ENCODE measurements at places on chromosomes 13 and 19.

DNA sequence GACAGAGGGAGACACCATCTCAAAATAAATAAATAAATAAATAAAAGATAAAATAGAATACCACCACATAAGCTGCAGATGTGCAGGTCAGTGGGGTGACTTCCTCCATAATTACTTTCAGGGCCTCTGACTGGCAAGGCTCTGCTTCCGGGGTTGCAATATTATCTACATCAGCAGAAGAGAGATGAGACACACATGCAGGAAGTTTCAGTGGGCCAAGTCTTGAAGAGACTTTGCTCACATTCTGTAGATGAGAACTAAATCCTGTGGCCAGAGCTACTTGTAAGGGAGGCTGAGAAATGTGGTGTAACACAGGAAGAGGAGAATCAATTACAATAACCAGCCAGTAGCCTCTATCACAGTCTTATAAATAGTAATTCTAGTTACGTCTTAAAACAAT is 89.9 kb upstream of the MAB21L1 start:
- H3K36me3 ChIP-seq = no peaks in the 10 kb centered on the region
- no peak overlapping the region for H3K27ac ChIP-seq
- H3K27me3 ChIP-seq = no peaks in the 10 kb centered on the region
- no peaks in the 10 kb centered on the region for H3K4me1 ChIP-seq

- H3K36me3 ChIP-seq = no peaks in the 10 kb centered on the region
- no peaks in the 10 kb centered on the region for H3K4me1 ChIP-seq
- DNase-seq = no peak
- no peak overlapping the region for H3K4me3 ChIP-seq
- H3K27ac ChIP-seq = no peak overlapping the region
These were observed 111.3 kb upstream of the MRI1 start for GRCh38 chr19:13652810-13653590.

- DNase-seq = no peak
- H3K27ac ChIP-seq = no peak overlapping the region
- H3K4me3 ChIP-seq = no peak overlapping the region
- H3K27me3 ChIP-seq = no peaks in the 10 kb centered on the region
- H3K4me1 ChIP-seq = no peaks in the 10 kb centered on the region
- H3K36me3 ChIP-seq = peaks cover 21% of the 10 kb centered on the region
These were observed 54.9 kb upstream of the RANBP3 start for GRCh38 chr19:6032827-6033226.

- peak; percentile 84 for DNase-seq
- H3K4me3 ChIP-seq = peak overlapping the region; percentile 88
These were observed 36.4 kb upstream of the NANOS3 start for GRCh38 chr19:13840305-13841085.

GRCh38 chr19:5131031-5131505 is 162.2 kb downstream of the KDM4B start:
- H3K36me3 ChIP-seq = no peaks in the 10 kb centered on the region
- H3K4me3 ChIP-seq = no peak overlapping the region
- no peaks in the 10 kb centered on the region for H3K27me3 ChIP-seq
- no peaks in the 10 kb centered on the region for H3K4me1 ChIP-seq
- no peak overlapping the region for H3K27ac ChIP-seq
- DNase-seq = no peak

GRCh38 chr19:3161453-3161852 is 17.1 kb upstream of the S1PR4 start:
- no peaks in the 10 kb centered on the region for H3K27me3 ChIP-seq
- DNase-seq = no peak
- H3K4me3 ChIP-seq = no peak overlapping the region
- peak overlapping the region; percentile 52 for H3K27ac ChIP-seq
- H3K36me3 ChIP-seq = peaks cover 87% of the 10 kb centered on the region

- no peak overlapping the region for H3K4me3 ChIP-seq
- DNase-seq = no peak
These were observed 907.4 kb downstream of the UQCRFS1 start for GRCh38 chr19:28305513-28305912.

DNA sequence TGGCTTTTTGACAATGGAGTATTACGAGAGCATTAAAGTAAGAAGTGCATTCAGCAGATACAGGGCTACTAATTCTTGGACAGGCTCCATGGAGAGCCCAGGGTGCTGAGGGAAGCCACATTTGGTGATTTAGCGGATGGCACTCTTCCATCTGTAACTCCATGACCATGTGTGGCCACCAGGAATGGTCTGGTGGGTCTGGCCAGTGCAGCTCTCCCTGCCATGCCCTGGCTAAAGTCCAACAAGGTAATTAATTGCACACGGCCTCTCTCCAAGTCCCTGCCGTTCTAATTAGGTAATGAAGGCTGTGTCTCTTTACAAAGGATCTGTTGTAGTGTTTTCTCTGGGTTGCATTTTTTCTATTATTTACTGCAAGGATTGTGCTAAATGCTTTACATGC is 4.3 kb upstream of the ZFR2 start:
- H3K27ac ChIP-seq = no peak overlapping the region
- H3K36me3 ChIP-seq = no peaks in the 10 kb centered on the region
- DNase-seq = no peak
- peaks cover 12% of the 10 kb centered on the region for H3K27me3 ChIP-seq
- no peaks in the 10 kb centered on the region for H3K4me1 ChIP-seq
- no peak overlapping the region for H3K4me3 ChIP-seq

GRCh38 chr19:23665651-23666410 is 21.2 kb downstream of the ZNF675 start:
- H3K27ac ChIP-seq = no peak overlapping the region
- no peak for DNase-seq
- H3K27me3 ChIP-seq = no peaks in the 10 kb centered on the region
- H3K36me3 ChIP-seq = peaks cover 68% of the 10 kb centered on the region
- H3K4me3 ChIP-seq = no peak overlapping the region

GRCh38 chr19:38707512-38708114 is 36.7 kb downstream of the CAPN12 start:
- no peaks in the 10 kb centered on the region for H3K27me3 ChIP-seq
- no peak for DNase-seq
- H3K36me3 ChIP-seq = peaks cover 100% of the 10 kb centered on the region
- H3K4me1 ChIP-seq = no peaks in the 10 kb centered on the region
- H3K27ac ChIP-seq = peak overlapping the region; percentile 43

- H3K36me3 ChIP-seq = no peaks in the 10 kb centered on the region
- no peak for DNase-seq
- H3K27me3 ChIP-seq = peaks cover 9% of the 10 kb centered on the region
- no peaks in the 10 kb centered on the region for H3K4me1 ChIP-seq
- H3K4me3 ChIP-seq = no peak overlapping the region
These were observed 38.8 kb upstream of the TUBGCP3 start for GRCh38 chr13:112626761-112627160.

DNA sequence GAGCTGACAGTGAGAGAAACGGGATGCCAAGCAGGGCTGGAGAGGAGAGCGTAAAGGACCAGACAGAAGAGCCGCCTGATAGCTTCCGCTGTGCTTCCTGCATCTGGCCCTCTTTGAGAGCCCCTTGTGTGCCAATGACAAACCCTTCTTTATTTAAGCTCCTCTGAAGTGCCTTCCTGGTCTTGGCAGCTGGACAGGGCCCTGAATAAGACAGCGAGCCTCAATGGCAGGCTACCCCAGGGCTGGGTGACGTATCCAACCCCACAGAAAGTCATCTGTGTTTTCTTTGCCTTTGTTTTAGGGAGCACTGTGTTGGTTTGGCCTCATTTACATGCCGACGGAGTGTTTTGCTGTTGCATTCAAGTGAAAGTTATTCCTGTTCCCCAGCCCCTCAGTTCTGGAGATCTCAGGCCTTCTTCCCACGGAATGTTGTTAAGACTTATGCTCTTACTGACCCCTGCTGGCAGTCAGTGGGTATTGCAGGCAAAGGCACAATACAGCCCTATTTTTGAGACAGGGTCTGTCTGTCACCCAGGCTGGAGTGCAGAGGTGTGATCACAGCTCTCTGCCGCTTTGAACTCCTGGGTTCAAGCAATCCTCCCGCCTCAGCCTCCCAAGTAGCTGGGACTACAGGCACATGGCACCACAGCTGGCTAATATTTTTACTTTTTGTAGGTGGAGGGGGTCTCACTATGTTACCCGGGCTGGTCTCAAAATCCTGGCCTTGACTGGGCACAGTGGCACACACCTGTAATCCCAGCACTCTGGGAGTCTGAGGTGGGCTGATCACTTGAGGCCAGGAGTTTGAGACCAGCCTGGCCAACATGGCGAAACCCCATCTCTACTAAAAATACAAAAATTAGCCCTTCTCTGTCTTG is 16.8 kb downstream of the CCL25 start:
- no peaks in the 10 kb centered on the region for H3K27me3 ChIP-seq
- H3K36me3 ChIP-seq = no peaks in the 10 kb centered on the region
- no peak overlapping the region for H3K4me3 ChIP-seq
- DNase-seq = no peak
- no peak overlapping the region for H3K27ac ChIP-seq

DNA sequence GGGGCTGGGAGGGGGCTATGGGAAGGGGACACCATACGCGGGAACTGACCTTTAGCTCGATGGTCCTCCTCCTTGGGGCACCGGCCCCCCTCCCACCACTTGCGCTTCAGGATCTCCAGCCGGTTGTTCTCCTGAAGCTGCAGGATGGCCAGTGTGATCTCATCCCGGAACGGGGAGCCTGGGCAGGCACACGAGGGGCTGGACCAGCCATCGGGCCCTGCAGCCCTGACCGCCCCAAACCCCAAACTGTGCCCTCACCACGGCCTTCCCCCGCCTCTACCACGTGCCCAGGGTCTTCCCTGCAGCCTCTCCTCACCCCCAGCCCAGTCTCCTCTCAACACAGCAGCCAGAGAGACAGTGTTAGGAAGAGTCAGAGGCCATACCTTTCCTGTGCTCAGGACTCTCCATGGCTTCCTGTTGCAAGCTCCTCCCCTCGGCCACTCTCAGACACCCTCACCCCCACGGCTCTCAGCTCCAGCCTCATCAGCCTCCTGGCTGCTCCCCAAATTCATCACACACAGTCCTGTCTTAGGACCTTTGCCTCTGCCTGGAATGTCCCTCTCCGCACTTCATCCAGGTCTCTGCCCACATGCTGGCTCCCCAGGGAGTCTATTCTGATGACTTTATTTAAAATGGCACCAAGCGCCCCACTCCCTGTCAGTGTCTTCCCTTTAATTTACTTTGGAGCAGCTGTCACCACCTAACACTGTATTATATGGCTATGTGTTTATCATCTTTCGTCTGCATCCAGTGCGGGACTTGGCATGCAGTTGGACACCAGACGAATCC is 9.7 kb upstream of the ATP1A3 start:
- H3K27me3 ChIP-seq = peaks cover 30% of the 10 kb centered on the region
- no peaks in the 10 kb centered on the region for H3K36me3 ChIP-seq
- H3K4me1 ChIP-seq = no peaks in the 10 kb centered on the region
- H3K27ac ChIP-seq = no peak overlapping the region
- no peak for DNase-seq

GRCh38 chr13:94607056-94607455 is 5.4 kb downstream of the GPR180 start:
- no peak overlapping the region for H3K27ac ChIP-seq
- peaks cover 74% of the 10 kb centered on the region for H3K36me3 ChIP-seq
- no peak for DNase-seq
- peaks cover 8% of the 10 kb centered on the region for H3K4me1 ChIP-seq
- no peaks in the 10 kb centered on the region for H3K27me3 ChIP-seq
- H3K4me3 ChIP-seq = no peak overlapping the region

DNA sequence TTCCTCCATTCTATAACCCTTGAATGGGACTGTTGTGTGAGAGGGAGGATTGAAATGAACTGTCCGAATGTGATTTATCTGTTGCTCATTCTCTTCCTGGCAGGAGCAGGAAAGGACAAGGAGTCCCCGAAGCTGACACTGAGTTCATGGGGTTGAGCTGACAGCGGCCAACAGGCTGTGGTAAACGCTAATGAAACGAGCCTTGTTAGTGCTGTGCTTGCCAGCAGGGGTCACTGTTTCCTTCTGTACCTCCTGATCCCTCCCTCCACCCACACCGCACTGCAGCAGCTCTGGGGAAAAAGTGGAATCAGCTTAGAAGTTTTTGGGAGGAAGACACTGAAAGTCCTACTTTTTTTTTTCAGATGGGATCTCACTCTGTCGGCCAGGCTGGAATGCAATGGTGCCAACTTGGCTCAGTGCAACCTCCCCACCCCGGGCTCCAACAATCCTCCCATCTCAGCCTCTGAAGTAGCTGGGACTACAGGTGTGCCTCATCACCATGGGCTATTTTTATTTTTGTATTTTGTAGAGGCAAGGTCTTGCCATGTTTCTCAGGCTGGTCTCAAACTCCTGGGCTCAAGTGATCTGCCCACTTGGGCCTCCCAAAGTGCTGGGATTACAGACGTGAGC is 6.7 kb upstream of the ZNF761 start:
- no peak overlapping the region for H3K4me3 ChIP-seq
- no peak overlapping the region for H3K27ac ChIP-seq
- DNase-seq = no peak
- no peaks in the 10 kb centered on the region for H3K36me3 ChIP-seq
- H3K4me1 ChIP-seq = no peaks in the 10 kb centered on the region

DNA sequence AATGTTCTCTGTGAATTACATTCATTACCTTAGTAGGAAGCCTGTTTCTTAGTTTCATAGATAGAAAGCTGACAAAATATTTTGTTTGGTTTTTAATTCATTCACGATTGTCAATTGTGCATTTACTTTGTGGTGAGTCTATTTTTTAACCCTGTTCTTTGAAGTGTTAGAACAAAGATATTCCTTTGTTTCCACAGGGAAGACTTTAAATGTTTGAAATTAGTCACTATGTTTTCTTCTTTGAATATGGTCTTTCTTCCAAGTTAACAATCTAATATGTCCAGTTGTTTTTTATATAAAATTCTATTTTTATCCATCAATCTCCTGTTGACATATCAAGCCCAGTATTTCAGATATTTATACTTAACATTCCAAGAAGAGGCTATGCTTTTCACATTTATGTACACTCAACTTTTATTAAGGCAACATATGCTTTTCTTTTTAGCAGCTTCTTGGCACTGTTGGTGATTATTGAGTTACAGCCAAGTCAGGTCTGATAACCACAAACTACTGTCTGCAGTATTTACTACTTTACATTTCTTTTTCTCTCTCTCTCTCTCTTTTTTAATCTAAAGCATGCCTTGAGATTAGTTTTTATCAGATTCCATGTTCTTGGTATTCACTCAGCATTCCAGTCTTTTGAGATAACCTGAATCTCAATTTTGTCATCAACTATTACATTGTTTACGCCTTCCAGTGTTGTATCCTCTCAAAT is 812.8 kb upstream of the SLC10A2 start:
- peaks cover 5% of the 10 kb centered on the region for H3K4me1 ChIP-seq
- DNase-seq = no peak
- no peaks in the 10 kb centered on the region for H3K36me3 ChIP-seq
- H3K27ac ChIP-seq = no peak overlapping the region

- H3K4me3 ChIP-seq = no peak overlapping the region
- no peak overlapping the region for H3K27ac ChIP-seq
- H3K27me3 ChIP-seq = no peaks in the 10 kb centered on the region
- no peak for DNase-seq
- H3K4me1 ChIP-seq = no peaks in the 10 kb centered on the region
These were observed 14.5 kb upstream of the MPHOSPH8 start for GRCh38 chr13:19618977-19619376.

GRCh38 chr13:99133230-99133629 is 67.4 kb upstream of the UBAC2 start:
- H3K4me3 ChIP-seq = no peak overlapping the region
- H3K27me3 ChIP-seq = no peaks in the 10 kb centered on the region
- no peak overlapping the region for H3K27ac ChIP-seq
- no peaks in the 10 kb centered on the region for H3K4me1 ChIP-seq

GRCh38 chr13:84279166-84279565 is 396.9 kb upstream of the SLITRK1 start:
- no peak overlapping the region for H3K4me3 ChIP-seq
- H3K27me3 ChIP-seq = no peaks in the 10 kb centered on the region
- no peak for DNase-seq
